ENCODE measurements at places on chromosomes 5 and 9.

DNA sequence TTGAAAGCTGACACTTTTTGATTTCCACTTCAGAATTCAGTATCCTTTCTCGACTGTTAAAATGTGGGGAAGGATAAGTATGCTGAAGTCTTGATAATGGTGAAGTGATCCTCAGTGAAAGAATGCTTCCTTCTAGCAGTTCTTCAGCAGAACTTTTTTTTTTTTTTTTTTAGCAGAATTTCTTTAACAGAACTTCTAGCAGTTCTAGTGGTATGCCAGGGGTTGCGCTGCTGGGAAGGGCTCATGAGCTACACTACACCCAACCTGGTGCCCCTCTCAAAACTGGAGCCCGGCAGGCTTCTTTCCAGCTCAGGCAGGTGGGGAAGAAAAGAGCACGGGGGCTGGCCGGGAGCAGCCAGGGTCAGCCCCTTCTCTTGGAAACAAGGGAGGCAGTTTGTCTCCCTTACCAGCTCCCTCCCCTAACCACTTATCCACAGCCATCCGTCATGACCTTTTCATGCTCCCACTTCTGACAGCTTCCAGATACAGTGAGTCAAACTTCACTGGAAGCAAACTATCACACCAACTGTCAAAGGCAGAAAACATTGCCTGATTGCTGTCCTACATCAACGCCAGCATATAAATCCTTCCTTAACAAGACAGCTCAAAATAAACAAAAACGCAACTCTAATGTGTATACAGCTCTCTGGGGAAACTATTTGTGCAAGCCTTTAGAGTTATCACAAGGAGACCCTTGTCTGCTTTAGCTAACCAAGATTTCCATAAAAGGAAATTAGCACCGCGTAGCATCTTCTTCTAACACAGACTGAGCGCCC lies 211.5 kb downstream of the GAPVD1 start:
- DNase-seq: no peak

DNA sequence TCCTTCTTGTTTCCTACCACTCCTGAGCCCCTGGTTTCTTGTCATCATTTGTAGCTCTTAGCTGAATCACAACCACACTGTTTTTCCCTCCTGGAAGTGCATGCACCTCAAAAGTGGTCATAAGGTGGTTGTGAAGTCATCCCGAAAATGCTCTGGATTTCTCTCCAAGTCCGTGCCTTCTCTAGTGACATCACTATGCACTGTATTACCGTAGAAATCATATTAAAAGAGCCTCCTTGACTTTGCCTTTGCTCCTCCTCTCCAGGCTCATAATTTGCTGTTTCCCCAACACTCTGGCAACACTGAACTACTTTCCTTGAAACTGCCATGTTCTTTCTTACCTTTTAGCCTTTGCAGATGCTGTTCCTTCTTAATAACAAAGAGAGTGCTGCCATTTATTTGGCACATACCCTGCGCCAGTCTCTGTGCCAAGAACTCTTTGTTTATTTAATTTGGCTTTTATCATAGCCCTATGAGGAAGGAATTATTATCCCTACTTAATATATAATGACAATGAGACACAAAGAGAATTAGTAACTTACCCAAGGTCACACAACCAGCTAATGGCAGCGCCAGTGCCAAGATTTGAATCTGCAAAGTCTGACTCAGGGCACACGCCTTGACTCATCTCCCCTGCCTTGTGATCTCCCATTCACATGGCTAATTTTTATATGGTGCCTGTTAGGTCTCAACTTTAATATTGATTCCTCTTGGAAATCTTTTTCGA lies 115.4 kb downstream of the KIF4B start:
- no peak for DNase-seq

DNA sequence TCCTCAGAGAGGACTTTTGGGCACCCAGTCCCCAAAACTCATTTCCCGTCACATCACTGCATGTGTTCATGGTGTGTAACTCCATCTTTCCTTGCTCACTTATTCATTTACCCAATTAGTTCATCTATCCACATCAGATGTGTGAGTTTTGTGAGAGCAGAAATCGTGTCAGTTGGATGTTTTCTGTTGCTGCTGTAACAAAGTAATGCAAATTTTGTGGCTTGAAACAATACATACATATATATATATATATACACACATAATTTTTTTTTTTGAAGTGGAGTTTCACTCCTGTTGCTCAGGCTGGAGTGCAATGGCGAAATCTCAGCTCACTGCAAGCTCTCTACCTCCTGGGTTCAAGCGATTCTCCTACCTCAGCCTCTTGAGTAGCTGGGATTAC lies 70.5 kb upstream of the BOD1 start:
- no peak for DNase-seq

DNA sequence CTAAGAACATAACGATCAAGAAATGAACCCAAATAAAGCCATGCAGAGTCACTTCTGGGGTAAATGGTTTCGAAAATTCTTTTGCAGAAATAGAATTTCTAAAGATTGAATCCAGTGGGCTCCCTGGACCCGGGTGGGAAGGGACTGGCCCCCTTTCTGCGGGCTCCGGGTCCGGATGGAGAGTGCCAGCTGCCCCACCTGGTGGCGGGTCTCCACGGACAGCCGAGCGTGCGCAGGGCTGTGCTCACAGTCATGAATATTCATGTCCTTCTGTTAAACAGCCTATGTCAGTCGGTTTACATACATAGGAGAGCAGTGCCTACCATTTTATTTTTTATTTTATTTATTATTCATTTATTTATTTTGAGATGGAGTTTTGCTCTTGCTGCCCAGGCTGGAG lies 4.7 kb upstream of the PPP1R26 start:
- DNase-seq: peak; percentile 55

DNA sequence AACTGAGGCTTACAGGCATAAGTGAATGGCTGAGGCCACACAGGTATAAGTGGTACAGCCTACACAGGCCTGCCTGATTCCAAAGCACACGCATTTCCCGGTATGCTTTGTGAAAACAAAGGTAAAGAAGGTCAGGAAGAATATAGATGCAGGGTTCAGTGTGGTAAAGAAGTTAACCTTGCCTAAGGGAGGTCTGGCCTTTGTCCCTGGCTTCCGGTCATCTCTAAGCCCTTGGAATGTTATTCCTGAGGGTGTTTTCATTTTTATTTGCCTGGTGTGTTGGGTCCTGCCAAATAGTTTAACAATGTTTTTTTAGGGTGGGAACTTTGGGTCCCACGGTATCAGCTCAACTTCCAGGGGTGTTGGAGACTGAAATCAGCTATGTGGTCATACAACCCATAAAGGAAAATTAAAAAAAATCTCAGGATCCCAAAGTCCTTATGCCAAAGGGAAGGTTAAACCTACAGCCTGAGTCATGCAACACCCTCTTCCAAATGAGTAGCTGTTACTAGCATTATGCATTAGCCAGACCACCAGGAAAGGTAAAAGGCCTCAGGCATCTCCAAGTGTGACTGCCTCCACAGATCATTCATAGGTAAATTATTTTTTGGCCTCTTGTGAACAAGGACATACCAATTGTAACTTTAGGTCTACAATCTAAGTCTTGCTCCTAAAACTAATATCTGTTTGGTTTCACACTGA lies 124.6 kb downstream of the ATP10B start:
- no peak for DNase-seq

DNA sequence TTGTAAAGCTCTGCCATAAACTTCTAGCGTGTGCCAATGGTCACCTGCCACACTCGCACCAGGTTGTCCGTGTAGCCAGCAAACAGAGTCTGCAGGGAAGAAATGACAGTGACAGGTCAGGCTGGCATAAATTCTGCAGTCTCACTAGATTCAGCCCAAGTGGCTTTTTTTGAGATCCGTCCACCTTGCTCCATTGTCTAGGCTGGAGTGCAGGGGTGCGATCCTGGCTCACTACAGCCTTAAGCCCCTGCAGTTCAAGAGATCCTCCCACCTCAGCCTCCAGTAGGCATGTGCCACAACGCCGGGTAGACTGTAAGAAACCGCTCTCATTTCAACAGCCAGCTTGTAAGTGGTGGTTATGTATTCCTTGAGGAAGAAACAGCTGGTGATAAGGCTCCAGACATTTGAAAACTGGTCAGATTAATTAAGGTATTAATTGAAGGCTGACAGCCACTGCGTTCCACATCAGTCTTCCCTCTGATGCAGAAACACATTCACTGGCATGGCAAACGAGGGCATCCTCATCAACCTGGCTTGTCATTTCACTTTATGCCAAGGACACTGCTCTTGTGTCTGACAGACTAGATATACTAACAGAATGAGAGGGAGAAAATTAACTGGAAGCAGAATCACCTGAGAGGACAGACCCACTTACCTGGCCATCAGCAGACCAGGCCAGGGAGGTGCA lies 6.6 kb downstream of the RACK1 start:
- DNase-seq: no peak

GRCh38 chr9:108666240-108666784 lies 189.5 kb downstream of the ACTL7B start:
- no peak for DNase-seq

DNA sequence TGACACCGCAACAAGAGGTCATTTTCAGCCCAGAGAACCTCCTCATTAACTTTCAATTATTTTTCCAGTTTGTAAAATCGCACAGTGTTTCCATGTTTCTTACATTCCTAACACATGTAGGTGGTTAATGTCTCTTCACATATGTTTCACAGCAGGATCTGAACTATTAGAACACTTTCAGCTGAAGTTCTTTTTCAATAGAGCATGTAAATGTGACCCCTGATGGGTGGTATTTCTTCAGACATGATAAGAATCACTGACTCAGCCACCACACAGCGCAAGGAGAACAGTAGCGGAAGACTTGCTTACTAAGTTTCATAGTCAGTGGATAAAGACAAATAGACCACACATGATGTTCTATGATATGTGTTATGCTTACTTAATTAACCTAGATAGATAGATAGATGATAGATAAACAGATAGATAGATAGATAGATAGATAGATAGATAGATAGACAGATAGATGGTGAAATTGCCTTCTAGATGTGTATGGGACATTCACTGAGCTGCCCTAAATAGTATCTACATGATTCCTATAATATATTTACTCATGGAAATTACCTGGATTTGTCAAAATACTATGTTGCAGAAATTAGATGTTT lies 1992.1 kb upstream of the NUDT12 start:
- DNase-seq: no peak

- no peak for DNase-seq
Observed at GRCh38 chr9:119588874-119589744, 219.9 kb upstream of the BRINP1 start.

GRCh38 chr5:2684606-2685005 lies 66.9 kb downstream of the IRX2 start:
- DNase-seq: no peak

DNA sequence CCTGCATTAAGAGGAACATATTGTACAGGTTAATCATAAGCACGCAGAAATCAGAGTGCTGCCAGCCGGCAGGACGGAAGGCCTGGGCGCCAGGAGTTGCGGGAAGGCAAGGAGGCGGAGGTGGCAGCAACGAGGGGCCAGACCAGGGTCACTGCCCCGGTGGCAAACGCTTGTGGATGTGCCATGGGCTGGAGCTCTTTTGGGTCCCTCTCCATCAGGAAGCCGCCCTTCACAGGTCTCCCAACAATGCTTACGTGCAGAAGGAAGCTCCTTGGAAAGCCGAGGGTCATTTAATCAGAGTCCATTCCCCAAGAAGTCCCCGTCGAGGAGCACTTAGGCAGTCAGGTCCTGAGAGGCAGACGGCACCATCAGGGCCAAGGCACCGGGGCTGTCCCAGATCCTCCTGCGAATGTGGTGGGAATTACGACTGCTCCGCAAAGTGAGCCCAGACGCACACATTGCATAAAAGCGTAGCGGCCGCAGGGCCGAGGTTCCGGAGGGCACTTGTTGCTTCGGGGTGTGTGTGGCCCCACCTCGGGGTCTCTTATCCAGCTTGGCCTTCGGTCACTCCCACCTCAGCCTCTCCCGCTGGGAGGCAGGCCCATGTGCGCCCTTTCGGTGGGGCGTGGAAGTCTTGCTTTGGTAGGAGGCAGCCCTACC lies 20.5 kb downstream of the MRPL36 start:
- DNase-seq: no peak

- DNase-seq: no peak
Observed at GRCh38 chr5:152335461-152335860, 69.6 kb downstream of the NMUR2 start.

DNA sequence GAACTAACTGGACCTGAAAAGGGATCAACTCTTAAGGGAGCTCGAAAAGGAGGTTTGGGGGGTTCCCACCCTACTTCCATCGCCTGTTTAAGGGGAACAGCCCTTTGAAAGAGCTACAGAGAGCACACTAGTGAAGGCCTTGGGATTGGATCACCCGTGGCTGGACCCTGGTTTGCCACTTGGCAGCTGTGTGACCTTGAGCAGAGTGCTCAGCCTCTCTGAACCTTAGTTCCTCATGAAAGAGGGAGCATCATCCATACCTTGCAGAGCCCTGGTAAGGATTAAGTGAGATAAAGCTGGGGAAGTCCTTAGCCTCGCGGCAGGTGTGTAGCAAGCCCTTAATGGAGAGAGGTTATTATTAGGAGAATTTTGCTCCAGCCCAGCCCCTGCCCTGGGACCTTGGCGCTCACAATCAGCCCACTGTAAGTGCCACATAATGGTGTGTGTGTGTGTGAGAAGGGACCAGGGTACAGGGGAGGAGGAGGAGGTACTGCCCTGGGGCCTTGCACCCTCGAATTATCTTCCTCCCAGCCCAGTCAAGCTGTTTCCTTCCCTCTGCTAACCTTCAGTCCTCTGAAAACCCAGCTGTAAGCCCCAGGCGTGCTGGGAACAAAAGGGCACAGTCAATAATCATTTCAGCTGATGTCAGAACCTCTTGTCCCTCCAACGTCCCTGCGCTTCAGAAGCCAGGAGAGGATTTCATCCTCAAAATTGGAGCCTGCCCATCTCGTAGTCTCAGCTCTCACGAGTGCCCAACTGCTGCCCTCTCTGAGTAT lies 42.9 kb downstream of the FOXI1 start:
- no peak for DNase-seq

DNA sequence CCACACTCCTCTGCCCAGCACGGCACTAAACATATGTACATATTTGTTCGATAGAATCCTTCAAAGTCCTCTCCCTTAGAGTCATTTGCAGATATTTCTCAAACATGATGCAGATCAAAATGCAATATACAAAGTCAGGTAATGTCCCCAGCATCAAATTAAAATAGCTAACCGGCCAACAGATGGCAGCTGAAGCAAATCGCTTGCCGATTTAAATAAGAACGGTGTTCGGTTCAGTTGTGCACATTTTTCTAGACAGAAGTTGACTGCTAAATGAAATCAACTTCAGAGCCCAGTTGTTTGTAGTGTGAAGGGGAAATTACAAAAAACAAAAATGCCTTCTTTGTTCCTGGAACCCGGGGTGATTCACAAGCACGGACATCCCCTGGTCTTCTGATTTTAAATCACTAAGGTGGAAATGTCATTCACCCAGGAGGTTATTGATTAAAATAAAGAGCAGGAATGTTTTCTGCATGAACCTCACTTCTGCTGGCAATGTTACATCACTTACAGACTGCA lies 219.2 kb downstream of the EBF1 start:
- peak; percentile 80 for DNase-seq
